ENCODE measurements at places on chromosomes 3 and 15.

DNA sequence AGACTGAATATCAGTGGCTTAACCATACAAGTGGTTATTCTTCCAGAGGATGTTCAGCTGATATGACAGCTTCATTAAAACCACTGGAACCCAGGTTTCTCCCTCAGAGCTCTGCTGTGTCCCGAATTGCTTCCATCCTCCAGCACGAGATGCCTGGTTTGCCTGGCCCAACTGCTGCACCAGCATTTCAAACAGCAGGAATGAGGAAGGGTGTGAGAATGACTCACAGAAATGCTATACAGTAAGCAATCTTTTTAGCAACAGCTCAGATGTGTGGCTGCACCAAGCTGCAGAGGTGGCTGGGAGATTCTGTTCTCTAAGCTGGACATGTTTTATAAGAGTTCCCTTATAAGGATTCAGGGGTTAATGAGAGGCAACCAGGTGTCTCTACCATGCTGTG is 271.0 kb downstream of the GABRG3 start:
- no peak for DNase-seq

DNA sequence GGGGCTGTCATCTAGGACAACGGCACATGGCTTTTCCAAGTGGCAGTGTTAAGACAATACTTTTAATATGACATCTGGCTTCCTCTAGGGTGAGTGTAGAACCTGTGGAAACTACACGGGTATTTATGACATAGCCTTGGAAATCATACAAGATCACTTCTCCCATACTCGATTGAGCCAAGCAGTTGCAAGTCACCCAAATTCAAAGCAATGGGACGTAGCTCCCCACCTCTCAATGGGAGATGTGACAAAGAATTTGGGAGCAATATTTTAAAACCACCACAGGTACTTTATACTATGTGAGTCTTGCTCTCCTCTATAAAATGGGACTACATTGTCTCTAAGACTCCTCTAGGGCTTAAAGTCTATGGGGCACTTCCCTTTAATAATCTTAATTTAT is 93.5 kb downstream of the TGFBR2 start:
- no peak for DNase-seq

DNA sequence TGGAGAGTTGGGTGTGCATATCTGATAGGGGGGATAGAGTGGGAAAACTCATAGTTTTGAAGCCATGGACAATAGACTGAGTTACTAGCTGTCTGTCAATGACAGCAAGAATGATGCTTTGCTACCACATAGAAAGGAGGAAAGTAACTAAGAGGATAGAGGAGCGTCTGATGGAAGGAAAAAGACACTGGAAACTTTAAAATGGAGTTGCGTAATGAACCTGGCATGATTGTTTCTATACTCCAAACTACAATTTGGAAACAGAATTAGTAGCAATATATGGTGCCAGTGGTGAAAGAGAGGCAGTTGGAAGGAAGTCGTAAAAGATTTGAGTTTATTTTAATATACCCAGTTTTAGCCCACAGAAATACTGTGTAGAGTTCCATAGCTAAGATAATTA is 163.6 kb downstream of the TUSC7 start:
- no peak for DNase-seq

- DNase-seq, result no peak
Observed at GRCh38 chr3:3806092-3806491, 6.9 kb downstream of the LRRN1 start.

- peak; percentile 88 for DNase-seq
Observed at GRCh38 chr15:71202712-71203111, 87.4 kb downstream of the THSD4 start.

GRCh38 chr15:73515527-73515926 is 72.6 kb downstream of the REC114 start:
- no peak for DNase-seq

DNA sequence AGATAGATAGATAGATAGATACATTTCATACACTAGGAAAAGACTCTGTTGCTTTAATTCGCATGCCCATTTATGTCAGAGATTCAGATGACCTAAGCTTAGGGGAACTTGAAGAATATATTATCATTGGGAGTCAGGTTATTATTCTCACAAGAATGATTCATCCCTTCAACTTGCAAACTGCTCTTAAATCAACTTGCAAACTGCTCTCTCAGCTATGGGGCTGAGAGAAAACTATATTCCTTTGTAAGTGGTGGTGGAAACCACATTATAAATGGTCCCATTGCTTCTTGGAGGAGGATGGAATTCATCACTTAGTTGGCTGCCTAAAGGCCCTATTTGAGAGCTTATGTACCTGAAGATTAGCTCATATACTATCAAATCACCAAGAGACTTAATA is 160.9 kb upstream of the STAC start:
- no peak for DNase-seq

DNA sequence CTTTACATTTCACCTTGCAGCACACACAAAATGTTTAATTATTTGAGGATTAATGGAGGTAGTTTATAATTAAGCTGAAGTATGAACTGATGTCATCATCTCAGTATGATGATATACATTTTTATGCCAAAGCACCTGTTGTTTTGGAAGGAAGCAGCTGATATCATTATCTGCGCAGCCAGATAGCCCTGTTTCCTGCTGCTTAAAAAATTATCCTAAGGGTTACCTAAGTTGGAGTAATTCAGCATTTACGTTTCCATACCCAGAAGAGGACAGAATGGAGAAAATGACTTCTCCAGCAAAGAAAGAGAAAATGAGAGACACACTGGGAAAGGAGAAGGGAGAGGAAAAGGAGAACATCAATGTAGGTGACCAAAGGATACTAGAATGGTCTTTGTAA is 370.3 kb upstream of the PLSCR5 start:
- DNase-seq, result no peak

- no peak for DNase-seq
Observed at GRCh38 chr3:179852142-179852905, 184.4 kb downstream of the PEX5L start.

DNA sequence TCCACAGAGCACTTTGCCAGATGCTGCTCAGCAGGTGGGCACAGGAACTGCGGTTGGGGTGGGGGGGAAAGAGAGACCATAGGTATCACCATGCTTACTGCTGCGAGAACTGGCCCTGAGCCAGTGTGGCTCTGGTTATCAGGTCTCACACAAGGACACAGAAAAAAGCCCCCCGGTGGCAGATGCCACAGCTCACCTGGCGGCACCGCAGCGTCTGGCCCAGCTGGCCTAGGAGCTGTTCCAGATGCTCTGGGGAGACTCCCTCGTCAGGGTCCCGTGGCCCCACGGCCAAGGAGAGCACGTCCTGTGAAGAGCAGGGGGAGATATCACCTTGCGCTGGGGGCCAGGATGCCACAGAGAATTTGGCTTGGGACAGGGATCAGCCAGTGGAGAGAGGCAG is 10.8 kb downstream of the CDAN1 start:
- no peak for DNase-seq

DNA sequence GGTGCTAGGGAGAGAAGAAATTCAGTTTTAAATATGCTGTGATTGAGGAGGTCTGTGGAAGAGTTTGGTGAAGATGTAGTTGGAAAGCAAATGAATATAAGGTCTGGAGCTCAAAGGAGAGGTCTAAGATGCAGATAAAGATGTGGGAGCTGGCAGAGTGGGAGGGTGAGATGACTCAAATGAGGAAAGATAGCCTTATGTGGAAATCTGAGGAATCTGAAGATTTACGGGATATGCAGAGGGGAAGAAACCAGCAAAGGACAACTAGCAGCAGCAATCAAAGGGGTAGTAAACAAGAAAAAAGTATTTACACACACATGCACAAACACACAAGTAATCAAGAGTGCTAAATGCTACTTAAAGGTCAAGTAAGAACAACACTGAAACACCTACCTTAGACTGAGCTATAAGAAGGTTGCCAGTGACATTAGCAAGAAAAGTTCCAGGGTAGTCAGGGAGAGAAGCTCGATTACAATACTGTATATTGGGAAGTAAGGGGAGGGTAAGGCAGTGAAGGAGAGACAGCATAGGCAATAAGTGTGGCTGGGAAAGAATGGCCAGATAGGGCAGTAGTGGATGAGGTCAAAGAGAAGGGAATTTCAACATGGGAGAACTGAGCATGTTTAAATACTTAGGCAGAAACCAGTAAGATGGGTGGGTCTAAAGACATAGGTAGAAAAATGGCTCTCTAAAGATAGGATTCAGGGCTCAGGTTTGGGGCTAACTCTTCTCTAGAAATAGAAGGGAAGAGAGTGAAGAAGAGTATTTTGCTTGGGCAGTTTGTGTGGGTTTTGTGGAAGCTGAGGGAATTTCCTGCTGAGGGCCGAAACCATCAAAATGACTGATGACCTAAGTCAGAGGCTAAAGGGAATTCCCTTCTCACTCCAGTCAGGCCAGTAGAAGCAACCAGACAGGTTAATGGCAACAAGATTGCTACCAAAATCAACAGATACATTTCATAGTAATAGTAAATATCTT is 8.9 kb downstream of the CMTM6 start:
- no peak for DNase-seq

DNA sequence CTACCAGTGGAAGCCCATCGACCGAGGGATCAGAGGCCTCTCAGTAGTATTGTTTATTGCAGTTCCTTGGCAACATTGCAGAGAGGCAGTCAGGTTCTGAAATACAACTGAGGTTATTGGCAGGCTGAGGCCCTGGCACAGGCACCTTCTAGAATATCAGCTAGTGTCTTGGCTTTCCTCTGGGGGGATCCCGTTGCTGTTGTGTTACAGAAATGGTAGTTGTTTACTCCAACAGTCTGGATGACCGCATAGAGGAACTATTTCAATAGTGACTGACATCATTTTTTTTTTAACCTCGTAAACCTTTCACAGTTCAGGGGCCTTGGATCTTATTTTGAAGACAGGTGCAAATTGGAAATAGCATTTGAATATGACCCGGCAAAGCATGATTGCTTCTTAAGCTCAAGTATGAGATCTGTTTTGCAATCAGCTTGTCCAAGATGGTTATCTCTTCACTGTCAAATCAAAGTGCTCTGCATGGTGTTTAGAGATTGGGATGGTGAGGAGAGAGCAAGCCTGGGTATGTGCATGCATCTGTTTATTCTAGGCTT is 63.9 kb downstream of the PGPEP1L start:
- no peak for DNase-seq

DNA sequence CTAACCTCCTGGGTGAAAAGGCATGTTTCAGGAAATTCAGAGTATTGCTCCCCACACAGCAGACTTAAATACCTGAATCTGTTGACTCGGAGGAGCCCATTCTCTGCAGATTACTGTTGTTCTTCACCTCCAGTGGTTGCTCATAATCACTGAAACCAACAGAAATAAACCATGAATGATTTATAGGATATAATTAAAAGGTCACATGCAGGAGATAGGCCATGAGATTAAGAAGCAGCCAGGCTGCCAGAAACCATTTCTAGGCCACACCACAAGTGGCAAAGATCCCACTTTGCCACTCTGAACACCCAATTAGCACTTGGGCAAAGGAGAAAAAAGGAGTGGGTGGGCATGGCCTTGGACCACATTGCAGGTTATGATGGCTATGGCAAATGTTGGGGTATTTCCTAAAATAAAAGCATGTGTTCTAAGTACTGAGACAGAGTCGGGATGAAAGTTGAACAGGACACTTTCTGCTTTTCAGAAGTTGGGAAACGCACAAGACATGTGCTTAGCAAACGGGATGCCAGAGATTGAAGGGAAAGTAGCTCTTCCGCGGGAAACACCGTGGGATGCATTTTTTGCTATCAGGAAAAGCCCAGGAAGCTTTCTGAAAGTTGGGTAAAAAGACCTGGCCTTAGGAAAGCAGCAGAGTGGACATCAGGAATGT is 1.5 kb downstream of the CDC25A start:
- DNase-seq, result no peak

DNA sequence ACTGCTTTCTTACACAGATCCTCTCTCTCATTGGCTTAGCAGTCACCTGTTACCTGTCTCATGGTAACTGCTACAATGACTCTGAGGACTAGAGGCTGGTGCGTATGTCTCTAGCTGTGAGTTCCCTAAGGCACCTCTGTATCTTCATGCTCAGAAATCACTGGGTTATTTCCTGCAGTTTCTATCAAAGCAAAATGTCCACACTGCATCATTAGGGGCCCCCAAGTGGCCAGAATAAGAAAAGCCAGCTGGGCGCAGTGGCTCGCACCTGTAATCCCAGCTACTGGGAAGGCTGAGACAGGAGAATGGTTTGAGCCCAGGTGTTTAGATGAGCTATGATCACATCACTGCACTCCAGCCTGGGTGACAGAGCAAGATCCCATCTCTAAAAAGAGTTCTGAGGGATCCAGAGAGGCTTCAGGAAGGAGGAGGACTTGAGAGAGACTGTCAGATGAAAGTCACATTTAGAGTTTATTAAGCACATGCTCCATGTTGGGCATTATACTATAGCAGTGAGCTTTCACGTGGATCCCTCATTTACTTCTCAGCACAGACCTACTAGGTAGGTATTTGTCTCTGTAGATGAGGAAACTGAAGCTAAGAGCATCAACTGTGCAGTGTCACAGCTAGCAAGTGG is 2.3 kb upstream of the VPS18 start:
- peak; percentile 5 for DNase-seq

- DNase-seq, result no peak
Observed at GRCh38 chr15:64893481-64894394, 18.0 kb upstream of the ANKDD1A start.

- DNase-seq, result no peak
Observed at GRCh38 chr3:148938306-148938705, 53.0 kb upstream of the GYG1 start.

GRCh38 chr3:5122741-5123706 is 932 bp downstream of the ARL8B start:
- no peak for DNase-seq

- DNase-seq, result no peak
Observed at GRCh38 chr15:40028193-40028592, 10.8 kb downstream of the SRP14 start.

DNA sequence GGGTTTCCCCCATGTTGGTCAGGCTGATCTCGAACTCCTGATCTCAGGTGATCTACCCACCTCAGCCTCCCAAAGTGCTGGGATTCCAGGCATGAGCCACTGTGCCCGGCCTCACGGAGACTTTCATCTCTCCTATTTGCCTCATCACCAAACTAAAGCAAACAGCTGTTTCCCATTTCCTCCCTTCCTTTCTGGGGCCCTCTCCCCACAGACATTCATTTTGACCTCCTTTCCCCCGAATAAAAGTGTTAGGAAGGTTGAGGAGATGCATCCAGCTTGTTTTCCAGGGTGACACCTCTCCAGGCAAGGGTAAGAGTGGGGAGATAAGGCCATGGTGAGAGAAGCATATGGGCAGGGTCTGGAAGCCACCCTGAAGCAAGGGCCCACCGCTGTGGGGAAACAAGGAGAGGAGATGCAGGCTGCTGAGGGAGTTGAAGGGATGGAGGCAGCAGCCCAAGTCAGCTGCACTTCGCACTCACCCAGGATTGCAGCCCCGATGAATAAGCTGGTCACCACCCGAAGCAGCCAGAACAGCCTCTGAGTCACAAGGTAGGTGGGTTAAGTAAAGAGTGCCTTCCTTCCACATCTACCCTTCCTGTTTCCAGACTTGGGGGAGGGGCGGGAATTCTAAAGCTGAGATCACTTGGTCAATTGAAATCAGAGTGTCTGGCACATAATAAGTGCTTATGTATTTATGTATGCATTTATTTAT is 7.7 kb downstream of the DUOXA2 start:
- no peak for DNase-seq

DNA sequence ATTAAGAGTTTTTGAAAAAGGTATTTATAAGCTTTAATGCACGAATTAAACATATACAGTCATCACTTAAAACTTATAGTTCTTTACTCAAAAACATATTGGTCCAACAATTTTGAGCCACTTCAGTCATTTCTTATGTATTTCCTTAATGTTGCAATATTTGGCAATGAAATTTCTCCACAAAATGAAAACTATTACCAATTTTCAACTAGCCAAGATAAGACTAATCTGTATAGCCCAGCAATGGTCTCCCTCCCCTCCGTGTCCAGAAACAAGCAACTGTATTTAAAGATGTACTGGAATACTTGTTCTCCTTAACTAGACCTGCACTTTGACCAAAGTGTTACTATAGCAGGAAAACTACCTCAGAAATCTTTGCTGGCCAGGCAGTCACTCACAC is 9.2 kb downstream of the ARF4 start:
- DNase-seq, result no peak

Data from NCI-H748 treated with DMSO at 0.1 percent for 48 hours (cell line).